Kidney capillary endothelial cell (primary cell): ENCODE measurements at places on chromosomes 13 and 19.

DNA sequence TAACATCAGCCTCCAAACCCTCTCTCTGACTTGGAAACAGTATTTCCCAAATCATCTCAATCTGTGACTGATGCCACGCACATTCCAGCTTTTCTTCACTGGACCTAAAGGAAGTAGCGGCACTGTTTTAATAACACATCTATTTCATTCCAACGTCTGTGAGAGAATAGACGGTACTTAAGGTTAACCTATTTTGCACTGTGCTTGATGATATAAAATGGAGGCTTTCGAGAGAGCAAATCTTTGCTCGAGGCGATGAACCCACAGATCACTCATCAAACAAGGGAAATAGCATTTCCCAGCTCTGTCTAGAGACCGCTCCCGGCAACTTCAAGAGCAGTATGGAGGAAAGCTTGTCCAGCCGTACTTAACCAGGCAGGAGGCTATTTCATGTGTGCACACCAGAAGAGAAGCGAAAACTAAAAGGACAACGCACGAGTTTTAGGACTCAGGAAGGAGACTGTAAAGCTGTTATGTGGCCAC, 2.9 kb downstream of the UBL3 start:
- no peak for DNase-seq

DNA sequence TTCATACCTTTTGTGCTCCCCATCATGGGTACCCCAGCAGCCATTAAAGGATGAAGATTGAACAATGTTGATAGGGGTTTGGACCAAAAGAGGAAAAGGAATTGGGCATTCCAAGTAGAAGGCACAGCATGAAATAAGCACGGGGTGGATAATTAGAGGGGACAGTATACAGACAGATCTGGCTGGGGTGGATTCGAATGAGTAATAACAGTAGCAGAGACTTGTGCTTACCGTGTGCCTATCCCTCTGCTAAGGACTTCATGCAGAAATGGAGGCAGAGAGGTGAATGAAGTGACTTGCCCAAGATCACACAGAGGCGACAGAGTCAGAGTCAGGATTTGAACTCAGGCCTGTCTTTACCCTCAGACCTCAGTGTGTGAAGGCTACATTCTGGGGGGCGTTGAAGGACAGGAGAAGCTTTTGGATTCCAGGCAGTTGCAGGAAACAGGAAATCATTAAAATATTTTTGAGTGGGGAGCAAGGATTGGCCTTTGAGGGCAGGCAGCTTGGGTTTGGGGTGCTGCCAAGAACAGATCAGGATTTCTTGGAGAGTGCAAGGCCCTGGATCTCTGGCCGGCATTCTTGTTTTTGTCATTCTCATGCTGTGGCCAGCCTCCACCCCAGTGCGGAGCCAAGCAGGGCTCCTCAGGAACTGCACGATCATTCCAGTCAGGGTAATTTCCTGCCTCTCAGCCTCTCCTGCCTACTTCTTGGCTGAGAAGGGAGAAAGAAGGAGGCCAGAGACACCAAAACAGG, 18.7 kb downstream of the PAF1 start:
- DNase-seq = peak; percentile 47

DNA sequence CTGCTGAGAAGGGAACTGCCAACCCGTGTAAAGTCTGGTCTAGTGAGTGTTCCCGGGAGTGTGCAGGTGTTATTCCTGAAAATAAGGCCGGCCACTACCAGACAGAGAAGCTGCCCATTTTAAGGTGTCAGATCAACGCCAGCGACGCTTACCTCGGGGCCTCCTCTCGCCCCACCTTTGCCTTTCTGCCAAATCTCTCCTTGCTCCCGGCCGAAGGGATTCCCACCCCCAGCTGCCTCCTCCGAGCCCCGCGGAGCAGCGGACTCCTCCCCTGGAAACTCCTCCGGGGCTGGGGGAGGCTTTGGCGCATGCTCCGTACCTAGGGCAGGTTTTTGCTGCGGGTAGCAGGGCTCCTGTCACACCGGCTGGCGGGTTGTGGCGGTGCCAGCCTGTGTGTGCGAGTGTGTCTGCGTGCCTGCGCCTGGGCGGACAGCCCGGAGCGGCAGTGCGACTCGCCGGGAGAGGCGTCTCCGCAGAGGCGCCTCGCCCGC, at the start of gene HS6ST3:
TSS of gene HS6ST3 (plus strand) at position 359 of the 491 bp plus-strand sequence.
- no peak for DNase-seq

DNA sequence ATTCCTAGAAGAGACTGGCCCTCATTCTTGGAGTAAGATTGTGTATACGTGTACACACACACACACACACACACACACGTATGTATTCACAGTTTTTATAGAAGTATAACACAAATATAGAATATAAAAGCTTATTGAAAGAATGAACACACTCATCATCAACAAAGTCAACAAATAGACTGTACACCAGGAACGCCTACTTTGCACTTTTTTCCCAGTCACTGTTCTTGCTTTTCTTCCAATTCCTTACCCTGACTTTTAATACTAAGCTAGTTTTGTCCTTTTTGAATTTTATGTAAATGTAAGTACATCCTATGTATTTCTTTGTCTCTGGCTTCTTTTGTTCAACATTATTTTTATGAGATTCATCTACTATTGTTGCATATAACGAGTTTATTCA, 264.5 kb downstream of the MAB21L1 start:
- no peak for DNase-seq

DNA sequence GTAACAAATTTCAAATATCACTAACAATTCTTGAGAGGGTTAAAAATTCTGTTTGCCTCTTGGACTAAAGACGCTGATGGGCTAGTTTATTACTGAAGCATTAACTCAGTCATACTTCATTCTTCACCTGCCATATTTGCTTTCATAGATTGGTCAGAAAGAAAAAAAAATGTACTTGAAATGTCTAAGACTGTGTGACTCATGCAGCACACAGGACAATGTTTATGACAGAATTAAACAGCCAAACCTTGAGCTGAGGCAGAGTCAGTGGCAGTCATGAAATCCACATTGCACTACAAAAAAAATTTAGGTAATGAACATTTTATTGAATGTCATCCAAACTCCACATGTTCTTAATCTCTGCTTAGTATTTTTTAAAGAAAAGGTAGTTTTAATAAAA, 135.6 kb downstream of the PRR20E start:
- DNase-seq = no peak

GRCh38 chr13:41956272-41956671, 4.6 kb downstream of the VWA8 start:
- no peak for DNase-seq
